Psoas muscle (tissue), 8 donors: ENCODE measurements at places on chromosomes 1 and 21. TPM values are rescaled to one million over a fixed set of nuclear protein-coding genes. Genes with fewer than 3 reads are reported as not detected.

DNA sequence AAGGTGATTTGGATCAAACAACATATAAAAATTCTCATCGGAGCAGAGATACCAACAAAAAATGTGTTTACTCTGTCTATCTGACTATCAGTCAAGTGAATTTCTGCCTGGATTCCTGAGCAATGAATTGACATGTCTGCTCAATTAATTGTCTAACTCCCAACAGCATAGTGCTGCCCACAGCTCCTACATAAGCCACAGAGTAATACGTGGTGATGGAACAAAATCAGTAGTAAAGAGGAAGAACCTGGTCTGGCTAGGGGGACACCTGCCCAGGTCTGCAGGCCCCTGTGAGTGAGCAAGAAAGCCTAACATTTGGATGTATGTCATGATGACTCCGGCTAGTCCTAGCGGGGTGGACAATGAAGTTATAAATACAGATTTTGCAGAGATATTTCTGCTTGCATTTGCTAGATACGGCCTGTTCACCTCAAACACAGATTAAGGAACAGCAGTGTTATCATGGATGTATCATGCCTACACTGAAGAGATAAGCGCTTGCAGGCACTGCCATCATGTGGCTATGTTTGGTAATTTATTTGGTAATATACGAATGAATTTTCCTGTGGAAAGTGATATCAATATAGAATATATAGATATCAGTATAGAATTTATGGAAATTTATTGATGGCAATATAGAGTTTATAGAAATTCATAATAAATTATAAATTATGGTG is 69.6 kb upstream of the LRRC8B start:
- no peak for DNase-seq

DNA sequence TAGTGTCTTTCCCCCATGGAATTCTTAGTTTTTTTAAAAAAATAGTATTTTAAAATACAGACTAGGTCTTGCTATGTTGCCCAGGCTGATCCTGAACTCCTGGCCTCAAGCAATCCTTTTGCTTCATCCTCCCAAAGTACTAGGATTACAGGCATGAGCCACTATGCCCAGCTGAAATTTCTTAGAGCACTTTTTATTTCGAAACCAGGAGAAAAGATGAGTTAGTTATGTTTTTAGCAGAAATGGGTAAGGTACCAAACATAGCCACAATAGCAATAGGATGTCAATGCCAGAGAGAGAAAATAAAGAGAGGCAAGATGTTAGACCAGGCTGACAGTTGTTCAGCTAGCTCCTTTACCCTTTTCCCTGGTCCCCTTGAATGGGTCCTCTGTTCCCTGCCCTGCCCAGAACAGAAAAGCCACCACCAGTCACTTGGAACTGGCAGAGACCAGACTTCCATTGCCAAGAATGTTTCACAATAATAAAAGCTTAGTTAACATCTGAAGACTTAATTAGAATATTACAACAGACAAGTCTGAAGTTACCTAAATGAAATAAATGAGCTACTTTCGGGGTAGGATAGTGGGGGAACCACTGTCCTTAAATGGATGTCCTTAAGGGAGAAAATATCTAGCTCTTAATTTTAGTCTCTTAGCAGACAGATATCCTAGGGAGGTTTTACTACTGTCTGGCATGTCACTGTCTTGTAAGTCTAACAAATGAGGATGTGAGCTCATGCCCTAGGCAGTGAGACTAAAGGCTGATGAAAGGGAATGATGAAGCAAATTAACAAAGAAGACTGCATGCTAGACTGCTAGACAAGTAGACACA is 54.3 kb downstream of the ABL2 start:
- DNase-seq = no peak

GRCh38 chr1:169031566-169032224 is 74.8 kb upstream of the ATP1B1 start:
- DNase-seq = no peak

- no peak for DNase-seq
These were observed 46.8 kb downstream of the CD247 start for GRCh38 chr1:167471568-167471967.

GRCh38 chr1:41476807-41477361 is 7.6 kb downstream of the EDN2 start:
- peak; percentile 43 for DNase-seq

DNA sequence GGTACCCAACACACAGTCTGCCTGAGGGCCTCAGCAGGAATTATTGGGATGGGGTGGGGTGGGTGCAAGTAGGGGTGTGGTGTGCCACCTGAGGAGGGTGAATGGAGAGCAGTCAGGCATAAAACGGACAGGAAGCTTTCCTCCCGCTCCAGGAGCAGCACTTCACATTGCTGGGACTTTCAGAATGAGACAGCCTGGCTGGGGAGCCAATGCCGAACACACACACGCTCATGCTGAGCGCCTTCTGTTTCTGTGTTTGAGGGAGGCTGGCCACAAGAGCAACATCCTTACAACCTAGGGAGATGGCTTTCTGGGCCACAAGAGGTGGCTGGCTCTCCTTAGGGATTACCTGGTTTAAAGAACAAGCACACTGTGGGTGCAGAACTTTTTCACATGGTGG is 98.0 kb downstream of the LAMC2 start:
- DNase-seq = no peak

DNA sequence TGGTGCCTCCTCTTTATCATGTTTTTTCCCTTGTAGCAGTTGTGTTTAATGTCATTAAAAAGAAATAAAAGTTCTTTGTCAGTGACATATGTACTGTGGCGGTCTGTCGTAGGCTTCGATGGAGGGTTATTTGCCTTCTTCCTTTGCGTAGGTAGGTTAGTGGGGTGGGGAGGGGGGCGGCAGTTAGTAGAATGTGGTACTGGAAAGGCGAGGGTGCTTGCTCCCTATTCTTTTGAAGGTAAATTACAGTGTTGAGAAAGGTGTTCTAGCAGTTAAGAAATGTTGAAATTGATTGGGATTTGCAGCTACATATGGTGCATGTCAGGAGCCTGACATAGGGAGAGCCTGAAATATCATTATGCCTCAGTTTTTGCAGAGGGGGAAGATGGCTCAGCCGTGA is 11.9 kb downstream of the FNDC5 start:
- DNase-seq = no peak

TIAM1 gene
- total RNA-seq = 0.89 TPM

LRRC53 gene
- total RNA-seq = not detected

MROH9 gene
- not detected for total RNA-seq
